Left renal cortex interstitium (tissue), 4 donors: ENCODE measurements at places on chromosomes 5 and 9.

GRCh38 chr9:76562511-76562911, 103.5 kb downstream of the GCNT1 start:
- DNase-seq = no peak

DNA sequence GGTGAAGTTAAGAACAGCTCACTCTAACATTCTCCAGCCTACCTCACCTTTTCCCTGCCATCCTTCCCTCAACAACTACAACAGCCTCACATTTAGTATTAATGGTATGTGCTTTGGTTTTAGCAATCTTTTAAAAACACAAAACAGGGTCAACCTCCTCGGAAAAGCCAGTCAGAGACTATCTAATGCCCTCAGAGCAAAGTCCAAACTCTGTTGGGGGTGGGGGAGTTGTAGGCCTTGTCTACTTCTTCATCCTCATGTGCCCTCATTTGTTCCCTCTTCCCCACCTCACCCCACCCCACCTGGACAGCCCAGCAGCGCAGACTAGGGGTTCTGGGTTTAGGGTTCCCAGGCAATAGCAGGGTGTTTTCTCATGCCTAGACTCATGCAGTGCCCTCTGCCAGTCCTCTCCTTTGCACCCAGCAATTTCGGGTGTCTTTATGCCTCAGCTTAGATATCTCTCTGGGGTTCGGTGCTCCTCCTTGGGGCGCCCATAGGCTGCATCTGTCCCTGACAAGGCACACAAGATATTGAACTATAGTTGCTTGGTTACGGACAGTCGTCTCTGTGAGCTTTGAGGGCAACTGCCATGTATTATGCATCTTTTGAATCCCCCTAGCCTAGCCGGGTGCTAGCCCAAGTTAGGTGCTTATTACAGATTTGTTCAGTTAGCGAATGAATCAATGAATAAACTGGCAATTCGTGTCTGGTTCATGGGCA, 762 bp upstream of the TCOF1 start:
- no peak for DNase-seq

- DNase-seq = no peak
These were observed 29.3 kb downstream of the B4GALT1 start for GRCh38 chr9:33137781-33138264.

GRCh38 chr9:72728031-72728770, 206.8 kb downstream of the TMC1 start:
- no peak for DNase-seq

GRCh38 chr9:89522261-89522958, 24.5 kb upstream of the SEMA4D start:
- no peak for DNase-seq

GRCh38 chr5:57119031-57119430, 54.8 kb upstream of the GPBP1 start:
- no peak for DNase-seq

DNA sequence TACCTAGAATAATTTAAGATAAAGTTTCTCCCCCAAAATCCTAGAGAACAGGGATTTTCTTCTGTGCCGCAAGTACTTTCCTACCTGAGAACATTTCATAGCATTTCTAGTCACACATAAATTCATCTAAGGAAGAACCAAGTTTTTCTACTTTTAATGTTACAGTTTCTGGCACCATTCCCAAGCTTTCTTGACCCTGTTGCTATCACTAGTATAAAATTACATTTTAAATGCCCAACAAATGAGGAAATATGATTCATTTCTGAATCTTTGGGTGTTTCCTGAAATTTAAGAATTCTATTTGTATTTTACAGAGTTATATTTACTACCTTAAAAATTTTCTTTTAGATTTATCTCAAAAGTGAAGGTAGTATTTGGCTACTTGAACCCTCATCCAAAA, 137.8 kb downstream of the LPAR1 start:
- DNase-seq = no peak

- no peak for DNase-seq
These were observed 105.2 kb upstream of the DHFR start for GRCh38 chr5:80759866-80760577.

DNA sequence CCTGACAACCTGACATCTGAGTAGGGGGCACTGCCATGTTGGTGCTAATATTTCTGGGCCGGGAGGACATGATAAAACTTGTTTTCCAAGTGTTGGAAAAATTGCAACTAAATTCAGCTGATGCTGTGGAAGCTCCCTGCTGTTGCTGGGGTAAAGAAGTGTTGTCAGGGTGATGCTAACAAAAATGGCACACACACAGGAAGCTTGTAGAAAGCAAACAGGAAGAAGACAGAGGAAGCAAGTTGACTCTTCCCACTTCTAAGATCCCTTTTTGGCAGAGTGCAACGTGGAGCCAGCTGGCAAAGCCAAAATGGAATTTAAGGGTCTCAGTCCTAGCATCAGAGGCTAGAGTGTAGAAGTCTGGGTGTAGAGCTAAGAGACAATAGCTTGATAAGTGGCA, 11.3 kb upstream of the RIOK2 start:
- no peak for DNase-seq

DNA sequence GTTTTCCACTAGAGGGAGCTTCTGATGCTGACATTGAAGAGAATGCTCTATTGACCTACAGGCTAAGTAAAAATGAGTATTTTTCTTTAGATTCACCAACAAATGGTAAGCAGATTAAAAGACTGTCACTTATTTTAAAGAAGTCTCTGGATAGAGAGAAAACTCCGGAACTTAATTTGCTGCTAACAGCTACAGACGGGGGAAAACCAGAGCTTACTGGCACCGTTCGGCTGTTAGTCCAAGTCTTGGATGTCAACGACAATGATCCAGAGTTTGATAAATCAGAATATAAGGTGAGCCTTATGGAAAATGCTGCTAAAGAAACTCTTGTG, 764 bp downstream of the PCDHA11 start:
- no peak for DNase-seq

DNA sequence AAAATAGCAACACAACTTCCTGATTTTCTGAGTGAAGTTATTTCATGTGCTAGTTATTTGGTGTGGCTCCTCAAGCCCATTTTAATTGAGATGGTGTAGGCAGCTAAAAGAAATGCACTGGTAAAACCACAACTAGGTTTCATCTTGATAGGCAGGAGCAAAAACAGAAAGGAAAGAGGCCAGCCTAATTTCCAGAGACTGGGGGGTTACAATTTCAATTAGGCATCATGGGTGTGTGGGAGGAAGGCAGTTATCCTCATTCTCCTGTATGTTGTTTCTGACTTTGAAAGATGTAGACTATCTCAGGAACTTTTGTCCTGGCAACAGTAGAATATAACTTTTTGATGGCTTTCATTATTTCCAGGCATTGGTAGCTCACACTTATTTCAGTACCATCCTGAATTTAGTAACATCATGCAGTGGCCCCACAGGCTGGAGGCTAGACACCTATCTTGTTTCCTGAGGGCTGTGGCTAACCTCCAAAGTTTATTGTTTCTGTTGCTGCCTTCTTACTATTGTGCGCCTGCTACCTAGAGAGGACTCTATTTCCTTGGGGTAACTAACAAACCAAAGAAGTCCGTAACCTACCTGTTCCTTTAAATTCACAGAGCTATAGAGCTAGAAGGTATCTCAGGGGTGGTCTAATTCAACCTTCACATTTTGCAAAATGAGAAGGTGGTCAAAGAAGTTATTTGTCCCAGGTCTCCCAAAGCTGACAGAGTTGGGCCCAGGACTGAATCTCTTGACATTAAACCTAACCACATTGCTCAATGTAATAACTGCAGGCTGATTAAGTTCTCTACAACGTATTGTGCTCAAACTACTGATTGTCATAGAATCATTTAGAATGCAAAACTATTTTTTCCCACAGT, 42.4 kb downstream of the FYB1 start:
- DNase-seq = no peak

DNA sequence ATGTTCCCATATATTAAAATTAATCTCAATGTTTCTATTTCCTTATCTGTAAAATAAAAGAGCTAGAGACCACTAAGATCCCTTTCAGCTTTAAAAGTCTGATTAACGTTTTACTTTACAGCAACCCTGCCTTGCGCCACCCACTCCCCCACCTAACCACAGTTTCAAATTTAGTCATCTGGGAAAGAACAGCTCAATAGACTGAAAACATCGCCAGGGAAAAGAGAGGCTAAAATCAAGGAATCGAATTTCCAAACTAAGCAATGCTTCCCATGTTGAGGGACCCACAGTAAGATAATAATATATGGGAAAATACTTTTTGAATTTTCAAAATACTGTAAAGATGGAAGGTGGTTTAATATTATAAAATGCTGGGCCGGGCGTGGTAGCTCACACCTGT, 6.6 kb downstream of the SAXO1 start:
- no peak for DNase-seq

DNA sequence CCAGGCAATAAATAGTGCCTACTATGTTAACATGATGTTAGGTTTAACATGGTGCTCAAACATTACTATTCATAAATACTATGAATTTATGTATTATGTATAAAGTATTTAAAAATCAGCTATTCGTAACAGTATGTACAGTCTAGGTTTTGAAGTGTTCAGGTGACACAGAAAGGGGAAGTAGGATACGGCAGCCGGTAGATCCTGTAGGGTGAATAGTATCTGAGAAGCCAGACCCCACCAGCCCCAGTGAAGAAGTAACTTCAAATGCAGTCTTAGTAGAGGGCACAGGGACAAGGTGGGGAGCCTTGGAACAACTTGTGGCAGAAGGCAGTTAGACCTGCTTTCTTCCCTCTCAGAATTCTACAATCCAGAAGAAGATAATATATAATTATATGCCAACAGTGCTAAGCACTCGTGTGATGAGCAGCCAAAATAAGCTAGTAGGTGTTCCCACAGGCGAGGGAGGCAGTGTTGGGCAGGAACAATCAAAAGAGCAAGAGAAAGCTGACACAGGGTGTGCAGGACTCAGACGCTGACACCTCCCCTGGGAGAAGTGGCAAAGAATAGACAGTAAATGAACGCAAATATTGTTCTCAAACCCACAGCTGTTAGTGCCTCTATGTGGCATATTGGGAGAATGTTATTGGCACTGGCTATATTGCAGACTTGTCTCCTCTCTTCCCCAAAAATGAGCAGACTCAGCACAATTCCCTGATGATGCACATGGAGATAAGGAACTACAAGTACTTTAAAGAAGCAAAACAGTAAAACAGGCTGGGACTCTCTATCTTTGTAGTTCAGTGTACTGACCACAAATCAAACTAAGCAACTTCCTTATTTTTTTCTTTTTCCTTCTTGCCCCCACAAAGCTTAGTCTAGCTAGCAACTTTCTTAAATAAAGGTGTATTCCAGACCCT, 4.6 kb downstream of the ZNF367 start:
- no peak for DNase-seq

GRCh38 chr5:157345485-157345884, 79.6 kb downstream of the CYFIP2 start:
- DNase-seq = no peak
